NCI-H1930 (cell line): ENCODE measurements at places on chromosomes 7 and 10.

- no peak for DNase-seq
These were observed 29.2 kb downstream of the GSDME start for GRCh38 chr7:24728121-24728500.

GRCh38 chr7:117194445-117194844 lies 128.4 kb downstream of the WNT2 start:
- no peak for DNase-seq

DNA sequence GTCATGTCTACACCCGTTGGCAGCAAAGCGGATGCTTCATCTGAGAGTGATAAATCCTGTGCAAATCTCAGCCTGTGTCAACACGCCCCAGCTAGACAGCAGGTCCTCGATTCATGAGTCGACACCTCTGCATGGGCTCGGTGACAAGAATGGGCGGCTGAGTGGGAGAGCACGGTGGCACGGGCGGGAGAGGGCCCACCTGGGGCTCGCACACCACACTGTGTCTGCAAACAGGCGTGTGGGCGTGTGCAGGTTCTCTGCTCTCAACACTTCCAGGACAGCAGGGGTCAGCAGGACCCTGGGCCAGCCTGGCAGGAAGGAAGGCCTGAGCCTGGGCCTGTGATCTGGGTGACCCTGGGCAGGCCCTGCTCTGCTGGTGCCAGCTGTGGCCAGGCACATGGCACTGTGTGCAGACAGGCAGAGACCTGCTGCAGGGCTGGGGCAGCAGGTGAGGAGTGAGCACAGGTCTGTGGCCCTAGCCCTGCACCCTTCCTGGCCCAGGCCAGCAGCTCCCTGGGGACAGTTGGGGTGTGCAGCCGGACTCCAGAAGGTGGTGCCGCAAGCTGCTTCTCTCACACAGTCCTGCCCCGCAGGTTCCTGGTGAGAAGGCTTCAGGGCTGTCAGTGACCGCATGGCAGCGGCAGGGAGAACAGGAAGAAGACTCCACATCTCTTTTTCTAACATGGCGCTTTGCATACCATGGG lies 216.4 kb downstream of the ELFN1 start:
- no peak for DNase-seq

GRCh38 chr10:126459878-126460481 lies 71.7 kb upstream of the ADAM12 start:
- DNase-seq: no peak

DNA sequence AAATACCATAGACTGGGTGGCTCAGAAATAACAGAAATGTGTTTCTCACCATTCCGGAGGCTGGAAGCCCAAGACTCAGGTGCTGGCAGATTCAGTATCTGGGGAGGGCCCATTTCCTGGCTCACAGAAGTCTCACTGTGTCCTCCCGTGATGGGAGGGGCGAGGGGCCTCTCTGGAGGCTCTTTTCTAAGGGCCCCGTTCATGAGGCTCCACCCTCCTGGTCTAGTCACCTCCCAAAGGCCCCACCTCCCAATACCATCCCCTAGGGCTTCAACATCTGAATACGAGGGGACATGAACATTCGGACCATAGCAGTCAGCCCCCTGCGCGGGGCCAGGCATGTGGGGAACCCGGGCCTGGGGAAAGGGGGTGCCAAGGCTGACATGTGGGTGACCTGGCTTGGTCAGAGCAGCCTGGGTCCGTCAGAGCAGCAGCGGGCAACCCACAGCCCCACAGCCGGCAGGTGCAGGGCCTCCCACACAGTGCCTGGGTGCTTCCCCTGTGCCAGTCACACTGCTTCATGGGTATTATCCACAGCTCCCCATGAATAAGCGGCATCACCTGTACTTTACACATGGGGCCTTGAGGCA lies 13.3 kb upstream of the CNPY1 start:
- DNase-seq: no peak

DNA sequence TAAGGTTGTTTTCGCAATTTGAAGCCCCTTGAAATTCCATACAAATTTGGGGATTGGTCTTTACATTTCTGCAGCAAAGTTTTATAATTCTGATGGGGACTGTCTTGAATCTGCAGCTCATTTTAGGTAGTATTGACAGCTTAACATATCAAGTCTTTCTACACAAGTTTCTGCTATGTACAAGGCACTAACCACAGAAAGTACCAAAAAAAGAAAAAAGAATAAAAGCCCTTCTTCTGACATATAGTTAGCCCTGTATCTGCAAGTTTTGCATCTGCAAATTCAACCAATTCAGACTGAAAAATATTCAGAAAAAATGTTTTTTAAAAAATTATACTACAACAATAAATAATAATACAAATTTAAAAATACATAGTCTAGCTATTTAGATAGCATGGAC lies 15.3 kb downstream of the POT1 start:
- DNase-seq: no peak

DNA sequence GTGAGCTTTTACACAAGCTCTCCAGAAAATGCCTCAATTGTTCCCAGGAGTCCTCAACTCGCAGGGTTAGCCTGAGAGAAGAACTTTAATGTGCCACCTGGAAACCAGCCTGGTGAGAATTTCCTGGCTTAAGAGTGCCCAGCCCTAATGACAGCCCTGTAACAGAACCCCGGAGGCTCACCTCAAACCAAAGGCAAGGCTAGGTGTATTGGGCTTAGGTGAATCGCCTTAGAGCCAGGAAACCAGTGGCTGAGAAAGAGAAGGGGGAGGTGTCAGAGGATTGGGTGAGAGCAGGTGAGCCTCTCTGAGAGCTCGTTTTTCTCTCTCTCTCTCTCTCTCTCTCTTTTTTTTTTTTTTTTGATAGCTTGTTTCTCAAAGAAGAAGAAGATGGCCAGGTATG lies 7.3 kb downstream of the OCM2 start:
- DNase-seq: no peak

DNA sequence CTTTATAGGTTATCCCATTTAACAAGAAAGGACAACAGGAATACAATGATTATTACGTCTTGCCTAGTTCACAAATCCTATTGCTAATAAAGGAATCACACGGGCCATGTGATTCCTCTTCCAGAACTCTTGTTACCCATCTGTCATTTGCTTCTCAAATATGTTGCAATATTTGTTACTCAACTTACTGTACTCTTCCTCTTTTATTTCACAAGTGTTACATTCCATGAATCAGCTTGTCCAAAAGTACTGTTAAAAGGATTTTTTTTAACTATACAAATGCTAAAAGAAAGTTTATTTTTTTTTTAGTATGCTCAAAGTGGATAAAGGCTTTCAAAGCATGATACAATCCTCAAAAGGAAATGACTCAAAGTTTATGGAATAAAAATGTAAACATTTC lies 3.9 kb upstream of the CD36 start:
- DNase-seq: no peak

DNA sequence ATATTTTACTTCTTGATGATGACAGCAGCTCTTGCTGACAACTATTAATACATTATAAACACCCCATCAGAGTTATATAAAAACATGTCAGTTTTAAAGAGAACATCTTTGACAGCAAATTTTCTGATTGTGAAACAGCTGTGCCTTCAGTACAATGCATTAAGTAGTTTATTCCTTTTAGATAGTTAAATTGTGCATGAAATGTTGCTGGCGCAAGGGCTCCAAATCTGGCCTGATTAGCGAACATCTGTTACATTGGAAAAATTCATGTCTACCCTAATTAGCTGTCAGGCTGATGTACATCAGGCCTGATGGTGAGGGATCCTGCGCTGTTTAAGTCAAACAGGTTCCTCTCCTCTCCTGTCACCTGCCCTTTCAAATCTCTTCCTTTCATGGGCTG lies 171.9 kb upstream of the SP8 start:
- peak; percentile 36 for DNase-seq
